ENCODE measurements at places on chromosomes 13 and 19. TPM values are rescaled to one million over a fixed set of nuclear protein-coding genes. Genes with fewer than 3 reads are reported as not detected.

Gene ZNF528
- 4.3 TPM for total RNA-seq

Gene RYR1
- total RNA-seq = 0.28 TPM

Gene COX7A1
- not detected for total RNA-seq

Gene CGB2
- not detected for total RNA-seq

Gene HIF3A
- 3.0 TPM for total RNA-seq

Gene SHC2
- 2.0 TPM for total RNA-seq

- peak; percentile 18 for DNase-seq
These were observed 991 bp downstream of the OBI1 start for GRCh38 chr13:78657699-78658629.

GRCh38 chr13:80921971-80922370 lies 581.0 kb upstream of the SPRY2 start:
- no peak for DNase-seq

GRCh38 chr13:46318986-46319385 lies 68.1 kb downstream of the RUBCNL start:
- no peak for DNase-seq

GRCh38 chr19:1811472-1811894 lies 593 bp downstream of the ATP8B3 start:
- DNase-seq = peak; percentile 48

GRCh38 chr13:87274209-87274819 lies 396.9 kb upstream of the SLITRK5 start:
- peak; percentile 60 for DNase-seq

GRCh38 chr19:23972161-23972560 lies 57.5 kb downstream of the ZNF726 start:
- DNase-seq = no peak

GRCh38 chr13:111241006-111241755 lies 79.3 kb upstream of the TEX29 start:
- no peak for DNase-seq

- DNase-seq = no peak
These were observed 90.0 kb downstream of the CAB39L start for GRCh38 chr13:49353908-49354307.

GRCh38 chr13:108322206-108322824 lies 52.8 kb downstream of the TNFSF13B start:
- DNase-seq = peak; percentile 62

- no peak for DNase-seq
These were observed 37.0 kb downstream of the IRS2 start for GRCh38 chr13:109749365-109749764.

GRCh38 chr13:75643693-75644092 lies 7.6 kb downstream of the LMO7 start:
- no peak for DNase-seq

GRCh38 chr19:46546194-46546896 lies 50.7 kb upstream of the PNMA8B start:
- peak; percentile 52 for DNase-seq

GRCh38 chr19:17860993-17861360 lies 1.3 kb downstream of the RPL18A start:
- no peak for DNase-seq

DNA sequence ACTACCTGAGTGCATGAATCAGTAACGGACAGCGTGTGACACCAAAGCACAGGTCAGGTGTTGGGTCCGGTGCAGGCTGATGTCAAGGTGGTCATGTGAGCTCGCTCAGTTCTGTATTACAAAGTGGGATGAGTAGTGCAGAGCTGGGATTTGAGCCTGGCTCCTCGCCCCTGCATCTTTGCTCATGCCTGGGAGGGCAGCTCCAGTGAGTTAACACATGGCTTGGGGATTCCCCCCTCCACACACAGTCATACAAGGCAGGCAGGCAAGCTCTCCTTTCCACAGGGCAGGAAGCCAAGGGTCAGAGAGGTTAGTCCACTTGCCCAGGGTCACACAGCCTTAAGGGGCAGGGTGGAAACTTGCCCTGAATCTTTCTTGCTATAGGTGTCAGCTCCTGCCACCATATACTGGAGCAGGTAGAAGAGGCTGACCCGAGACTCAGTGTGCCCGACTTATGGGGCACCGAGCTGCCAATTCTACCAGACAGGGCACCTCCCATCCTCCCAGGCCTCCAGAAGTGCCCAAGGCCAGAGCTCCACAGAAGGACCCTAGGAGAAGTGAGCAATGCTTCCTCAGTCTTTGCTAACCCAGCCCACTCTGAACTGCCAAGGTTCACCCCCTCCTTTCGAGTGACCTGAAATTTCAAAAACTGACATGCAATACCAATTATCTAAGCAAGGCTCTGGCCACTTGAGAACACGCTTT lies 35.4 kb downstream of the ZNF787 start:
- DNase-seq = no peak

DNA sequence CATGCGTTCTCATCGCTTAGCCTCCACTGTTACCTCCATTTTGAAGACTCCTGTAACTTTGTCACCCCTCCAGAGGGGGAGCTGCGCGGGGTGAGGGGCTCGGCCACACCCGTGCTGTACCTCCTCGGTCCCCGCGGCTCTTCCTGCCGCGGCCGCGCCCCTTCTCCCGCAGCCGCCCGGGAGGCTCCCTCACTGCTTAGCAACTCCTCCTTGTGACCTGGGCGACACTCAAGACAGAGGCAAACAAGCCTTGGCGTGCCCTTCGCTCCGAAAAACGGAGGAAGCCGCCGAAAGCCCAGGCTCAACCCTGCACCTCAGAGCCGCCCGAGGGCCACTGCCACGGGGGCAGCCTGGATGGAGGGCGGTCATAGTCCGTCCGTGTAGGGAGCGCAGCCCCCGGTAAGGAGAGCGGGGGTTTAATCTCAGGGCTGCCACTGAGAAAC lies 494.3 kb downstream of the FOXO1 start:
- DNase-seq = no peak

DNA sequence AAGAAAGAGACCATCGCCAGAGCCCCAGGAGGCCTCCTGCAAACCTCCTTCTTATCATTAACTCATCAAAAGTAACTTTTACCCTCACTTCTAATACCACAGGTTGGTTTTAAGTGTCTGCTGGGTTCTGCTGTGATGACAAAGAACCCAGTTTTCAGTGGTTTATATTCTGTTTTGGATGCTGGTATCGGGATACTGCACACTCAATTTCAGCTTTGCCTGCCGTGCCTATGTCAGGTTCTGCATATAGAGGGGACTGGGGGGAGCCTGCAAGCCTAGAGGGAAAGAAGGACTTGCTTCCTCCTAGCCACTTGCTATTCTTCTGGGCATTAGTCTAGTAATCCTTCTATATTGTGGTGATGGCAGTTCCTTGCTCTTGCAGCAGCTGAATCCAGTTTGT lies 242.4 kb downstream of the KCNRG start:
- no peak for DNase-seq

DNA sequence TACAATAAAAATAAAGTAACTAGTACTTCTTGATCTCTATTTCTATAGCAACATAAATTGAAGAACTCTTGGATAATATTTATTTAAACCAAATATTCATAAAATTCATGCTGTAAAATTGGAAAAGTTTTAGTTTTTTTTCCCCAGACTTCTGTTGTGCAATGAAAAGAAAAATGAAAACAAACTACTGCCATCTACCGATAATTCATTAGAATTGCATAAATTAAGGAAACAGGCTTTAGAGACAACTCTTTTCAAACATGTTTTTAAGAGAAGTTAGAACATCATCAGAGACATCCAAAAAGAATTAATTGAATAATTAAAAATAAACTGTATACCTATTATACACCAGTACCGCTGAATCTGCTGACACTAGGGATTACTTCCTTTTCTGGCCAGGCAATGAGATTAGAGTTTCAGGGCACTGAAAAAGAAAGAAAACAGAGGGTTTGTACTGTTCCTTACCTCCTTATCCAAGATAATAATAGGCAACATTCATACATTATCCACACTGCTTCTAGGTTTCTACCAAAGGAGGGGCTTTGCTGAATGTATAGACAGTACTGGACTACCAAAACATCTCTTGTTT lies 4.9 kb downstream of the CCDC122 start:
- DNase-seq = peak; percentile 43
